ENCODE measurements at places on chromosomes 1 and 21.

- peaks cover 46% of the 10 kb centered on the region for H3K4me1 ChIP-seq
- no peak overlapping the region for H3K27ac ChIP-seq
- H3K36me3 ChIP-seq: peaks cover 36% of the 10 kb centered on the region
- no peaks in the 10 kb centered on the region for H3K27me3 ChIP-seq
- H3K4me3 ChIP-seq: no peak overlapping the region
Measured at GRCh38 chr1:164619006-164619784, 60.2 kb downstream of the PBX1 start.

DNA sequence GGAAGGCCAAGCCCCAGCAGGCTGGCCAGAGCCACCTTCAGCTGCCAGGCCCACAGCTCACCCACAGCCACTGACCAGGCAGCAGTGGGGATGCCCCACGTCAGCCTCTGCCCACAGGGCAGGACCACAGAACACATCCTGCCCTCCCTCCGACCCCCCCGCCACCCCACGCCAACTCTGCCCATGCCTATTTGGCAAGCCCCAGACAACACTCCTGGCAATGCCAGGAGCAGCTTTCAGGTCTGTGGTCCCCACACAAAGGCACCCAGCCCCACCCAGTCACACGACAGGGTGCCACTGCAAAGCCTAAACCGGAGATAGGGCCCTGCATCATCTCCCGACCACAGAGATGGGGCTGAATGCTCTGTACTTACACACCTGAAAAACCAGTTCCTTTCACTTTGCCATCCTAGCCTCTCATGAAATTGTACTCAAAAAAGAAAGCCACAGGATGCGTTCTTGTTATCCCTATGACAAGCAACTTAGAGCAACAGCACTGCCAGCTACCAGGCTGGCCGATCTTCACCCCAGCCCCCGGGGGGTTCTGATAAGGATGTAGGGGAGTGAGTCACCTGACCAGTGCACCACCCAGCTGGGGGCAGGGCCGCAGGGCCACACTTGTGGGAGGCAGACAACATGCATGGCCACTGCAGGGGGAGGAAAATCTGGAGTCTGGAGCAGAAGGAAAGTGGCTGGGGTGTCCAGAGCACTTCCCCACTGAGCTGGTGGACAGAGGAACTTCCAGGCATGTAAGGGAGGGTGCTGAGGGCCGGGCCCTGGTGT is 36.2 kb downstream of the UBE2G2 start:
- H3K36me3 ChIP-seq: peaks cover 3% of the 10 kb centered on the region
- H3K4me3 ChIP-seq: peak overlapping the region; percentile 34
- peaks cover 3% of the 10 kb centered on the region for H3K27me3 ChIP-seq
- peak overlapping the region; percentile 86 for H3K27ac ChIP-seq
- peaks cover 17% of the 10 kb centered on the region for H3K4me1 ChIP-seq
- no peak for DNase-seq

DNA sequence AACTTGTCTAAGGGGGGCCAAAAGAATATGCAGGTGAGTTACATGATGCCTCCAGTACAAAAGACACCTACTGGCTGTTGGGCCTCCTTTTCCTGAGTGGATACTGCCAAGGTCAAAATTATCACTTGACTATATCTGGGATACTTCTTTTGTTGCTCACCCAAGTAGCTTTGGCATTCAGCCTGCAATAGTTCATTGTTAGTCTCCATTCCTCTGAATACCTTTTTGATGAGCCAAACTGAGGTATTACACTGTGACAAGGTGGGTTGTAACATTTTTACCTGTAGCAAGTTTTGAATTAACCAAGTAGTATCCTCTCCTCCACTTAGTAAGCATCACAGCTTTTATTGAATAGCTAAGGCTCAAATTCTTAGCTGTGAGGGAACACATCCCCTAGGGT is 408.0 kb downstream of the LRRIQ3 start:
- H3K4me1 ChIP-seq: no peaks in the 10 kb centered on the region
- no peak overlapping the region for H3K27ac ChIP-seq
- no peak overlapping the region for H3K4me3 ChIP-seq
- DNase-seq: no peak
- peaks cover 4% of the 10 kb centered on the region for H3K27me3 ChIP-seq

GRCh38 chr1:39082811-39083576 is 56.8 kb downstream of the NDUFS5 start:
- H3K4me1 ChIP-seq: peaks cover 28% of the 10 kb centered on the region
- peaks cover 55% of the 10 kb centered on the region for H3K27me3 ChIP-seq
- DNase-seq: no peak

GRCh38 chr1:19074902-19075721 is 118.6 kb upstream of the IFFO2 start:
- no peak for DNase-seq
- H3K4me3 ChIP-seq: no peak overlapping the region
- H3K4me1 ChIP-seq: peaks cover 4% of the 10 kb centered on the region
- H3K36me3 ChIP-seq: peaks cover 23% of the 10 kb centered on the region
- peak overlapping the region; percentile 62 for H3K27ac ChIP-seq

DNA sequence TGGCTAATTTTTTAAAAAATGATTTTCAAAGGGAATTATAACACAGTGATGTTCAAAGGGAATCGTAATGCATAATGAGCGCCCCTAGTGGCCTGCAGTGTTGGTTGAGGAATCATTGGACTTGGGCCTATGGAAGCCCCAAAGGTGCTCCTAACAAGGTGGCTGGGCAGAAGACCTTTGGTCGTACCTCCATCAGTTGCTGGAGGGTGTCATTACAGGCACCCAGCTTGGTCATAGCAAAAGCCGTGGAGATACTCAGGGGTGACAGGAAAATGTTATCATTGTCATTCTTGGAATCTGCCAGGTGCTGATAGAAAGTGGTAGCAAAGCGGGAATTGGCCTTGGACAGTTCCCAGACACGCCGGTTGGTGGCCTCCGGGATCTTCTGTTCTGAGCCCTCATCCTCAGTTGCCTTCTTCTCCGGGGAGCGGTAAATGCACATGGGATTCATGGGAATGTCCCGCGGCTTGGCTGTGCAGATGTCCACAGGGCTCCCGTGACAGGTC is 2.7 kb downstream of the SERPINC1 start:
- H3K4me3 ChIP-seq: no peak overlapping the region
- DNase-seq: no peak
- no peaks in the 10 kb centered on the region for H3K27me3 ChIP-seq
- no peaks in the 10 kb centered on the region for H3K4me1 ChIP-seq

DNA sequence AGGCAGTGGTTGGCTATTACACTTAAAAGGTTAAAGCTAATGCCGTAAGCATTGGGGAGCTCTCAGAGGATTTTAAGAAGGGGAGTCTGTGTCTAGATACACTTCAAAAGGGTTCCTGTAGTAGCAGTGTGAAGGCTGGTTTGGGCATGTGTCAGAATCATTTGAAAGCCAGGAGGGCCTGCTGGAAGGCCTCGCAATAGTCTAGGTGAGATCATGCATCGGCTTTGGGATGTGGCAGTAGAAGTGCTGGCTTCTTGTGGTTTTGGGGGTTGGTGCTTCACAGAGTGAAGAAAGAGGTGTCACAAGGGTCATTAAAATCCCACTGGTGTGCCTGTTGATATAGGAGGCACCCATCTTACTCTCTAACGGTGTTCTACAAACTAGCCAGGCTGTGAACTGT is 85.7 kb downstream of the ST6GALNAC3 start:
- DNase-seq: no peak
- H3K4me1 ChIP-seq: peaks cover 11% of the 10 kb centered on the region

- no peaks in the 10 kb centered on the region for H3K27me3 ChIP-seq
- peaks cover 4% of the 10 kb centered on the region for H3K36me3 ChIP-seq
- H3K4me1 ChIP-seq: no peaks in the 10 kb centered on the region
Measured at GRCh38 chr1:121471523-121471922, 286.7 kb downstream of the SRGAP2C start.

DNA sequence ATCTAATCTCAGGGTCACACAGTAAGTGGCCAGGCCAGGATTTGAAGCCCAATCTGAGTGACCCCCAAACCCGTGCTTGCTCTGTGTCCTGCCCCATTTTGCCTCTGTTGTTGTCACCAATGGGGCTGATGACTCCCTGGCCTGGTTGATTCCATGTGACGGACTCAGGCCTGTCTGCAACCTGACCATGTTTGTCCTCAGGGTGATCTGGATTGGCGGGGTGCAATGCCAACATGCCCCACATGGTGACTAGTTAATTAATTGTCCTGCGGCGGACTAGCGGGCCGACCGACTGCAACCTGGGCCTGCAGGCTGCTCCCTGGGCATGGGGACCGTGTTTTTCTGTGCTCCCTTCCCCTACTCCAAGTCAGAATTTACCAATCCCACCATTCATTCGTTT is 256.3 kb downstream of the MATN1 start:
- no peaks in the 10 kb centered on the region for H3K36me3 ChIP-seq
- peaks cover 3% of the 10 kb centered on the region for H3K4me1 ChIP-seq
- no peak for DNase-seq

DNA sequence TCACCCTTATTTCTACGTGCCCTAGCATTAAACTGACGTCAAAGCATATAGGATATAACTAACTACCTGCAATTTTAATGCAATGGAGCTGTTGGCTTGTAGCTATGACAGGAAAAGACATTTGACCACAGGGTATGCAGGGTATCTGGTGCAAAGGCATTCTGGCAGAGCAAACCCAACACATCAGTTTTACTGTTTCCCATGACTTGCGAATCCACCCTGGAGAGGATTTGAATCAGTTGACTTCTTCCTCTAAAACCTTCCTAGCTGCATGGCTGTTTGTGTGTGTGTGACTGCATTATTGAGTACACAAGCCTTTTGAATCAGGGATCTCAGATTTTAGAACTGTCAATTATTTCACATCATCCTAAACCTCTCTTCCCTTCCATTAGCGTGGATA is 41.7 kb upstream of the SYT14 start:
- H3K27ac ChIP-seq: no peak overlapping the region
- no peaks in the 10 kb centered on the region for H3K36me3 ChIP-seq
- peaks cover 11% of the 10 kb centered on the region for H3K27me3 ChIP-seq
- no peak for DNase-seq
- no peaks in the 10 kb centered on the region for H3K4me1 ChIP-seq

GRCh38 chr1:110746644-110747259 is 72.0 kb upstream of the KCNA3 start:
- H3K36me3 ChIP-seq: no peaks in the 10 kb centered on the region
- no peak overlapping the region for H3K4me3 ChIP-seq
- DNase-seq: peak; percentile 74
- H3K27me3 ChIP-seq: peaks cover 21% of the 10 kb centered on the region
- no peaks in the 10 kb centered on the region for H3K4me1 ChIP-seq

DNA sequence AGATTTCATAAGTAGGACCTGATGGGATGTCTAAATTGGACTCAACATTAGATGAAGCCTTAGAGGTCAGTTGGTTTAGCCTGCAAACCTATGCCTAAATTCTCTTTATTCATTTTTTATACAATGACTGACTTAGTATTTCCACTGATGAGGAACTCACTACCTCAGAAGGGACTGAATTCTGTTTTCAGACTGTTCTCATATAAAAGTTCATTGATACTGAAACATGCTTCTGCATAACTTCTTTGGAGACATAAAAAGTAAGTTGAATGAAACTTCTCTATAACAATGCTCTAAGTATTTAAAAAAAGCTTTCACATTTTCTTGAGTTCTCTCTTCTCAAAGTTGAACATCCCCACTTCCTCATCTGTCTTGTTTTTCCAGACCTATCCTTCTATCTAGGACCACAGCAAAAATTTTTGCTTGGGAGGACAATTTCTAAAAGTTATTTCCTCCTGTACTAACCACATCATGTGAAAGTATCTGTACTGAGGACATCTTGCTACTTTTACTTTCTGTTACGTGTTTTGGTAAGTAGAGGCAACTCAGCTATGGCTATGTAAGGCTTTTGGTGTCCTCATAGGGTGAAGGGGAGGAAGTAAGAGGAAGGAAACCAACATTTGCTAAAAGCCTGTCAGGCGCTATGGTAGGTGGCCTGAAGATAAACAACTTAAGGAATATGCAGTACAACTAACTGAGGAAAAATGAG is 64.1 kb downstream of the USP24 start:
- no peaks in the 10 kb centered on the region for H3K27me3 ChIP-seq
- no peaks in the 10 kb centered on the region for H3K4me1 ChIP-seq
- no peak for DNase-seq

- H3K4me3 ChIP-seq: no peak overlapping the region
- peaks cover 10% of the 10 kb centered on the region for H3K4me1 ChIP-seq
- no peak for DNase-seq
- no peaks in the 10 kb centered on the region for H3K27me3 ChIP-seq
Measured at GRCh38 chr1:71882226-71882625, 400.1 kb downstream of the NEGR1 start.

DNA sequence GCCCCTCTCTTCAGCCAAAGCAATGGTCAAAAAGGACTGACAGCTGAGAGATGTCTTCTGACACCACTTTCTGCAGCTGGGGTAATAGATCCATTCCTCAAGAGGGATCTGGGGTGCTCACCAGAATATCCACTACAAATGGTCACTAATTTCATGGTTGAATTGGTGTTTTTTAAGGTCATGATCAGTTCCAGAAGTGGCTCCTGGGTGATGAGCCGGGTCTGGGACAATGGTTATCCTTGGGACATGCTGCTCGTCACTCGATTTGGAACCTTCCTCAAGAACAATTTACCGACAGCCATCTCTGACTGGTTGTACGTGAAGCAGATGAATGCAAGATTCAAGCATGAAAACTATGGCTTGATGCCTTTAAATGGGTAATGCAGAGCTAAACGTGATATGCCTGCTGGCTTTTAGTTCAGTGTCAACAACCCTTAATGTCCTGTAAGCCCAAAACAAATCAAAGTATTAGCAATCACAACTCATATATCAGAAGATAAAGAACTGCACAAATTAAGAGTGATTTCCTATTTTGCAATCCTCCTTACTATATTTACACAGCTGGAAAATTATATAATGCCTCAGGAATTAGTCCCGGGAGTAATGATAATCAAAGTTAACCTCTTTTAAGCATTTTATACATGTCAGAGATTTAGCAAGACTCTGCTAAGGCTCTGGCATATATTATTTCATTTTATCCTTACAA is 20.1 kb downstream of the FMO3 start:
- H3K4me1 ChIP-seq: no peaks in the 10 kb centered on the region
- H3K4me3 ChIP-seq: no peak overlapping the region
- H3K36me3 ChIP-seq: no peaks in the 10 kb centered on the region
- peaks cover 7% of the 10 kb centered on the region for H3K27me3 ChIP-seq
- H3K27ac ChIP-seq: no peak overlapping the region

- peaks cover 12% of the 10 kb centered on the region for H3K27me3 ChIP-seq
- DNase-seq: no peak
- H3K27ac ChIP-seq: no peak overlapping the region
- H3K4me3 ChIP-seq: no peak overlapping the region
Measured at GRCh38 chr1:24972221-24972914, 42.3 kb upstream of the RUNX3 start.

DNA sequence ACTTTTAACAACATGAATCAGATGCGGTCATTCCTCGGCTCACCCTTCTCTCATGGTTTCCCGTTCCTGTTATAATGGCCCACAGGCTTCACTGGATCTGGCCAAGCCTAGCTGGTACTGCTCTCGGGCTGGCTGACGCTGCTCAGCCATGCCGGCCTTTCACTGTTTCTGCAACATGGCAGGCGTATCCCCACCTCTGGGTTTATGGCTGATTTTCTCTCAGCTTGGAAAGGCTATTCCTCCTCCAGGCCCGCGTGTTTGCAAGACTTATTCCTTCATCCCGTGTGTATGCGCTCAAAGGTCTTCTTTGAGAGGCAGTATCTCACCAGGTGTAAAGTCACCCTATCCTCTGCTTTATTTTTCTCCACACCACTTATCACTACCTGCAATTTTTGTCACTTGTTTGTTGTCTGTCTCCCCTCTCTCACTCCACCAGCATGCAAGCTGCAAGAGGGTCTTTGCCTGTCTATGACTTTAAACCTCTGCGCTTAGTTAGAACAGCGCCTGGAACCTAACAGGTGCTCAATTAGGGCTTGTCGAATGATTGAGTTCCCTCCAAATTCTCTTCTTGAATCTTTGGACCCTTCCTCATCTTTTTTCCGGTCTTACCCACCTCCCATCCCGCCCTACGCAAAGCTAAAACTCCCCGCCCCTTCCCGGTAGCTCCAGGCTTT is 491 bp upstream of the RAP1A start:
- DNase-seq: no peak
- no peaks in the 10 kb centered on the region for H3K36me3 ChIP-seq
- no peaks in the 10 kb centered on the region for H3K27me3 ChIP-seq
- peaks cover 31% of the 10 kb centered on the region for H3K4me1 ChIP-seq
- peak overlapping the region; percentile 77 for H3K27ac ChIP-seq

Measured in type B pancreatic cell (in vitro differentiated cells).